Stimulated activated naive B cell treated with anti-CD40 and anti-IgM and Interleukin-4, amounts not matched to agents 10 μg/mL and 1 μg/mL and 100 μg/mL, for 72 hours (primary cell): ENCODE measurements at places on chromosomes 12 and 14.

DNA sequence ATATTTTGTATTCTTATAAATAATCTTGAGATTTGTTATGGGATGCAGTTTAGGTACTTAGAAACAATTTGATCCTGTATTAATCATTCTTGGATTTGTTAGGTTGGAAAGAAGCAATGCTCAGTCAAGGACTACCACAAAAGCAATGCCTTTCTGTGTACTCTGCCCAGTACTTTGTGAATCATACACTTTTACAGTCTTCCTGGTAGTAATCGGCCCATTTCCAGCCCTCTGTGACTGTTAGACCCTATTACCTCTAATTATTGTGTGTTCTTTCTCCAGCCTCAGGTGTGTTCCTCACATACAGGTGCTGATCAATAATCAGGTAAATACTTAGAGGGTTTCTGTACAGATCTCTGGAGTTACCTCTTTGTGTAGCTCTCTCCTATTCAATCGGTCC lies 609.0 kb downstream of the KCNH5 start:
- no peak for DNase-seq

GRCh38 chr14:54708982-54709381 lies 142.1 kb downstream of the SAMD4A start:
- DNase-seq: no peak

- no peak for DNase-seq
These were observed 2.8 kb downstream of the C1QL4 start for GRCh38 chr12:49334226-49334625.

DNA sequence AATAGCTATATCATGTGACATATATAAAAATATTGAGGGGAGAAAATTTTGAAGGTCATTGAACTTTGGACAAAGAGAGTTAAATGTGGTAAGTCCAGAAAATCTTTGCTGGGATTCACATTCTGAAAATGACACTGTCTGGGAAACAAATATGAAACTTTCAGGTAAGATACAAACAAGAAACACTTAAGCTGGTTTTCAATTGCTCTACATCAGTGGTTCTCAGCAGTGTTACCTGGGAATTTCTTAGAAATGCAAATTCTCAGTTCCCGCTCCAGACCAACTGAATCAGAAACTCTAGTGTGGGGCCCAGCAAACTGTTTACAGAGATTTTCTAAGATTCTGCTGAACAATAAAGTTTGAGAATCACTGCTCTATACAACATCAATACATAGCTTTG lies 3.6 kb upstream of the CDK17 start:
- DNase-seq: no peak

GRCh38 chr12:130805635-130806034 lies 33.4 kb downstream of the STX2 start:
- DNase-seq: no peak

DNA sequence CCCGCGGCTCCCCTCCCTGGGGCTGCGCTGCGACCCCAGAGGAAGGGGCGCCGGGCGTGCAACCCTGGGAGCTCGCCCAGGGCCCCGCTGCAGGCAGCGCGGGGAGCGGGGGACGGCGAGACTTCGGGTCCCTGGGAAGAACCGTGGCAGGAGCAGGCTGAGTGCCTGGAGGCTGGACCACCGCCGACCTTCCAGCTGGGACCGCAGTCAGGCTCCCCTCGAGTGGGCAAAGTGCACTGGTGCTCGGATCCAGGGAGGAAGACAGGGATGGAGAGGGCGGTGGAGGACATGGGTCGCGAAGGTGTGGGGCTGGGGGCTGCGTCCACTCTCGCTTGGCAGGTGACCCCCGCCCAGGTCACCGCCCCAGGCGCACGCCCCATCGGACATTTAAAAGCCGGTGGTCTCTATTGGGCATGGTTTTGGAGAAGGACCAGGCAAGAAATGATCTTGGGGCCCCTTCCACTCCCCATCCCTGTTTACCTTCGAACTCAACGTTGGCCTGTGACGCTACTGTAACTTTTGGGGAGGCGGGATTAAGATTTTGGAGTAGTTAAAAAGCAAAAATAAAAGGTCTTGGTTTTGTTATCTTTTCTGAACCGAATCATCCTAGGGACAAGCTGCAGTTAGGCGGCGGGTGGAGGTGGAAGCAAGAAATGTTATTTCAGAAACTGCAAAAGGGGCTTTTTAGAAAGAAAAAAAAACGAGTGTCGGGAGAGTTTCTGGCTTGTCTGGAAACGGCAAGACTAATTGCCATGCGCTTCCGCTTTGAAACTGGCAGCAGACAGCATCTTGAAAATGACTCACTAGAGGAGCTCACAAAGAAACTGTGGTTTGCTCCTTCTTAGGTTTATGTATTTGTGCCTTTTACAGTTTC lies 1.0 kb downstream of the ELK3 start:
- DNase-seq: peak; percentile 77

- DNase-seq: peak; percentile 42
These were observed 4.3 kb upstream of the DHRS2 start for GRCh38 chr14:23631702-23632460.

DNA sequence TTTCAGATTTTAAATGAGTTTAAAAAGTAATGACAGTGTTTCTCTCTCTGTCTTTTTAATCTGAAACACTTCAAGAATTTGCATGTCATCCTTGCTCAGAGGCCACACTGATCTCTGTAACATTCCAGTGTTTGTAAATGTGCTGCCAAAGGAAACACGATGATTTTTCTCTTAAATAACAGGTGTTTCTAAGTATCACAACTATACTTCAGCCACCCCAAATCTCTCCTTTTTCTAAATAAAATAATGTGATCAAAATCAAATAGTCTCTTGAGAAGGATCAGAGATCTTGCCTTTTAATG lies 3.3 kb upstream of the GALC start:
- no peak for DNase-seq

GRCh38 chr14:60171690-60172089 lies 6.5 kb upstream of the DHRS7 start:
- no peak for DNase-seq

DNA sequence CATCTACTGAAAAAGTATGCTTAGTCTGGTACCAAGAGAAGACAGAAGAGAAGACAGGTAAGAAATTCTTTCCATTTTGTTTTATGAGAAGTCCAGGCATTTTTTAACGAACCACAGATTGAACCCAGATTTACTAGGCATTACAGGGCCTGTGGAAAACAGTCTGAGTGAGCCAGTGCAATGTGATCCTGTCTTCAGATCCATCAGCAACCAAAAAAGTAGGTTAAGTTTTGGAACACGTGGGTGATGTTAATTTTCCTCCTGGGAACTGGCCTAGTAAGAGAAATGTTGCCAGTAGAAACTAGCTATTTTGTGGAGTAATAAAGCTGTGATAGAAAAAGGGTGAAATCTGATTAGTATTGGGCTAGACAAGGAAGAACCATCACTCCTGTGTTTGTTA lies 440.9 kb upstream of the SEL1L start:
- no peak for DNase-seq

DNA sequence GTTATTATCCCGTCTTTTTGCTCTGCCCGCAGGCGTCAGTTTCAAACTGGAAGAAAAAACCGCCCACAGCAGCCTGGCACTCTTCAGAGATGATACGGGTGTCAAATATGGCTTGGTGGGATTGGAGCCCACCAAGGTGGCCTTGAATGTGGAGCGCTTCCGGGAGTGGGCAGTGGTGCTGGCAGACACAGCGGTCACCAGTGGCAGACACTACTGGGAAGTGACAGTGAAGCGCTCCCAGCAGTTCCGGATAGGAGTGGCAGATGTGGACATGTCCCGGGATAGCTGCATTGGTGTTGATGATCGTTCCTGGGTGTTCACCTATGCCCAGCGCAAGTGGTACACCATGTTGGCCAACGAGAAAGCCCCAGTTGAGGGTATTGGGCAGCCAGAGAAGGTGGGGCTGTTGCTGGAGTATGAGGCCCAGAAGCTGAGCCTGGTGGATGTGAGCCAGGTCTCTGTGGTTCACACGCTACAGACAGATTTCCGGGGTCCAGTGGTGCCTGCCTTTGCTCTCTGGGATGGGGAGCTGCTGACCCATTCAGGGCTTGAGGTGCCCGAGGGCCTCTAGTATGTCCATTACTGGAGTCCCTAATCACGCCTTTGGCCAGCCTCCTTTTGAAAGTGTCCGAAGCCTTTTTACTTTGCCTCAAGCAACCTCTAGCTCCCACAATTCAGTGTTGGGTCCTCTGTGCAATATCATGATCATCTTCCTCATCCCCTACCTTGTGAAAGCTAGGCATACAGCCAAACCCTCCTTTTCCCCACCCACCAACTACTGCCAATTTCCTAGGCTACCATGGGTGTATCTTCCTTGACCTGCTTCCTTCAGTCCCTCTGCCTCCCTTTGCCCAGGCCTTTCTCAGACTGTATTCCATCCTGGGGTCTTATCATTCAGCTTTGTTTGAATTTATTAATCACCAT lies 891 bp downstream of the SPRYD4 start:
- DNase-seq: no peak

- DNase-seq: no peak
These were observed 335.0 kb downstream of the CCER1 start for GRCh38 chr12:90619943-90620342.

DNA sequence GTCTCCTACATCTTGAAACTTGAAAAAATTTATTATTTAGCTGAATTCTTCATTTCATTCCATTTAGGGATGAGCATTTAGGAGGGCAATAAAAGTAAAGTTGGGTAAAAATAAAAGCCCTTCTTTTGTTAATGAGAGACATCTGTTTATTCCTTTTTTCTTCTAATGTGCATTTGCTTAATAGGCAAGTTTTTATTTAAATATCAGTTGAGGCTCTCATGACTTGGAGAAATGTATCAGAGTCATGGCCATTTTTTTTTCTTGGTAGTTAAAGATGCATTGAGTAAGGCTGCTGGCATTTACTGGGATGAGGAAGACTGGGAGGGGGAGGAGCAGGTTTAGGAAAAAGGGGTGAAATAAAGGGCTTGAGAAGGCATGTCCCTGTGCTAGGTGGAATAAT lies 609.9 kb upstream of the TMEM132C start:
- DNase-seq: no peak

GRCh38 chr12:89525305-89525823 lies 483 bp downstream of the POC1B start:
- DNase-seq: peak; percentile 61

- no peak for DNase-seq
These were observed 3.4 kb upstream of the FBXO34 start for GRCh38 chr14:55267820-55268219.

- DNase-seq: no peak
These were observed 12.3 kb downstream of the ZC2HC1C start for GRCh38 chr14:75081660-75082229.

GRCh38 chr12:118704527-118705241 lies 276.7 kb upstream of the SRRM4 start:
- DNase-seq: no peak

GRCh38 chr14:81801921-81802320 lies 268.3 kb upstream of the SEL1L start:
- DNase-seq: no peak

GRCh38 chr12:75994069-75994740 lies 37.4 kb downstream of the PHLDA1 start:
- DNase-seq: no peak

DNA sequence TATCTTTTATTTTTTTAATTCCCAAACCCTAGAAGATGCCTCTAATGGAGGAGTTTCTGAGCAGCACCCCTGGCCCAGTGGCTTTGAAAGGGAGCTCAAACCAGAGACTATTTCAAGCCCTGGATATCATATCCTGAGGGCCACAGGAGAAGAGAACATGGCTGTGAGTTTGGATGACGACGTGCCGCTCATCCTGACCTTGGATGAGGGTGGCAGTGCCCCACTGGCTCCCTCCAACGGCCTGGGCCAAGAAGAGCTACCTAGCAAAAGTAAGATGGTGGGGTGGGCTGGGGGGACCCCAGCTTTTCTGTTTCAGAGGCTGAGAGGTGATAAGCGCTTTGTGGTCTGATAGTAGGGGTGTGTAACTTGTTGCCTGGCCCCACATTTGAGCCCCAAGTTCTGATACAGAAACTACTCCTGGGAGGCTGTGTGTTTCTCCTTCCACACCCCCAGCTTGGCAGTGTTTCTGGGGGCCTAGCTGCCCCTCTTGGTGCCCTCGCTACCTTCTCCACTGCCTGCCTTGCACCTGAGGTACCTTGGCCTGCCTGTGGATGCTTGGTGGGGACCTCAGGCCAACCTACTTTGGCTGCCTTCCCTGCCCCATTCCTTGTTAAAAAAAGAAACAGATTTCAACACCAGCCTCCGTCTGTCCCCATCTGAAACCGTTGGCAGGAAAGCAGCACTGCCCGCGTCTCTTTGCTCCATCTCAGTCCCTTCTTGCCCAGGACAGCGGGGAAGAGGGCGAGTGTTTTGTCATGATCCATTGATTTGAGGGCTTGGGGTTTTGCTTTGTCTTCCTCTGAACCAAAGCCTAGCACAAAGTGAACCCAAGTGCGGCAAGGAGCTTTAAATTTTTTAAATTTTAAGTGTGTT lies 5.7 kb downstream of the TPCN1 start:
- no peak for DNase-seq

DNA sequence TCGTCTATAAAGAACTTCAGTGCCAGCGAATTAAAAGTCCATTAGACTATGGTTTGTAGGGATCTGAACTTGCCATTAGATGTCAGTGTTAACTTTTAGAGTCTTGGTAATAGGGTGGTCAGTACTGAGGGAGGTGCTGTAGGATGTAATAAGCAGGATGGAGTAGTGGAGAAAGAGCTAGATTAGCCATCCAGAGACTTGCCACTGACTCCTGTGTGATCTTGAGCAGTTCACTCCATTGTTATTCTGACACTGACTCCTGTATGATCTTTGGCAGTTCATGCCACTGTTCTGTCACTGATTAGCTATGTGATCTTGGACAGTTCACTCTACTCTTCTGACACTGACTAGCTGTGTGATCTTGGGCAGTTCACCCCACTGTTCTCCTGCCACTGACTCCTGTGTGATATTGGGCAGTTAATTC lies 133.6 kb downstream of the TTLL5 start:
- DNase-seq: no peak

DNA sequence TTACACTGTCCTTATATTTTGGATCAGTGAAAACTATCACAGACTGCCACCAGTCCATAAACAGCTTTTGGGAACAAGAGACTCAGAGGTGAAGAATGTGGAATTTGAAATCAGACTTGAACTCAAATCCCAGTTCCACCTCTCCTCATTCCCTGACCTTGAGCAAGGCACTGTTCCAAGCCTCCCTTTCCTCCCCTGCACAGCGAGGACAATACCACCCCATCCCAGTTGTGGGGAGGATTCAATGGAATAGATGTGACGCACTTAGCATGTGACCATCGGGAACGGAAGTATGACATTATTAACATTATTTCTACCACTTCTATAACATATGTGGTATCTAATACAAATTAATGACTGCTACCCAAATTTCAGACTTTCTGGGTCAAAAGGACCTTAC lies 63.5 kb downstream of the DPF3 start:
- DNase-seq: no peak

- no peak for DNase-seq
These were observed 29.9 kb downstream of the ZBTB42 start for GRCh38 chr14:104830781-104831180.

- no peak for DNase-seq
These were observed 20.1 kb downstream of the TSPAN9 start for GRCh38 chr12:3097186-3097804.
